ENCODE measurements at places on chromosomes 6 and 20. TPM values are rescaled to one million over a fixed set of nuclear protein-coding genes. Genes with fewer than 3 reads are reported as not detected.

DNA sequence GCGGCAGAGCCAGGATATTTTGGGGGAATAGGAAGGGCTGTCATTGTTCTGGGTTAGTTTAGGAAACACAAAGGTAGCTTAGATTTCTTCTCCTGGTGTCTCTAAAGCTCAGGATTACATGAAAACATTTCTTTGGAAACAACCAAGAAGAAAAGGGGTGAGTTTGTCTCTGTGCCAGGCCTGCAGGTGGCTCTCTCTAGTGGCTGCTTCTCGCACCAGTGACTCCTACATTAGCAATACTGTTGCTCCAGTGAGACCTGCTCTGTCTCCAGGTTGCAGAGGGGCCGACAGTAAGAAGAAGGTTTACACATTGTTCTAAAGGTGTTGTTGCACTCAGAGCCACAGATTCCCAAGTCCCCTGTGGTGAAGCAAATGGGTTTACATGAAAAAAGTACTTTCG is 104.6 kb upstream of the GLP1R start:
- DNase-seq = no peak

DNA sequence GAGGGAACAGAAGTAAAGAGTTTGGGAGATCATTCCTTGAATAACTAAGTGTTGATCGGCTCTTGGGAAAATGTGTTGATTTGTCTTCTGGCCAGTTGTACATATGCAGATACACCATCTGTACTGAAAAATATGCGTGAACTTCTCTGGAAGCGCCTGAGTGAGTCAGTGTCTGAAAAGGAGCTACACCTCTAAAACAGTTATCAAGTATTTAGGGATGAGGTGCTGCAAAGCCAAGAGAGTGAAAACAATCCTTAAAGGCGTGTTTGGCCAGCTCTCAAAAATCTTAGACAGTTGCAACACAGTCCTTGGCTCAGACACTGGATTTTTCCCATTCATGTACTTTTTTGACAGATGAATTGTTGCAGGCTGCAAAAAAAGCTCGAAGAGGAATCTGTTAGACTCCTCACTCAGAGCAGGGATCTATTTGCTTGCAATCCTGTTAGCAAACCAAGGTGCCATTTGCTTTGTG is 61.3 kb downstream of the BMP6 start:
- no peak for DNase-seq

- peak; percentile 72 for DNase-seq
These were observed 44.3 kb downstream of the CTCFL start for GRCh38 chr20:57480444-57481160.

GRCh38 chr20:50438986-50439407 is 71.2 kb upstream of the PTPN1 start:
- DNase-seq = no peak

GRCh38 chr20:60477958-60478357 is 519.7 kb downstream of the CDH26 start:
- no peak for DNase-seq

- no peak for DNase-seq
These were observed 2.1 kb downstream of the KHDRBS2 start for GRCh38 chr6:62283796-62284411.

DNA sequence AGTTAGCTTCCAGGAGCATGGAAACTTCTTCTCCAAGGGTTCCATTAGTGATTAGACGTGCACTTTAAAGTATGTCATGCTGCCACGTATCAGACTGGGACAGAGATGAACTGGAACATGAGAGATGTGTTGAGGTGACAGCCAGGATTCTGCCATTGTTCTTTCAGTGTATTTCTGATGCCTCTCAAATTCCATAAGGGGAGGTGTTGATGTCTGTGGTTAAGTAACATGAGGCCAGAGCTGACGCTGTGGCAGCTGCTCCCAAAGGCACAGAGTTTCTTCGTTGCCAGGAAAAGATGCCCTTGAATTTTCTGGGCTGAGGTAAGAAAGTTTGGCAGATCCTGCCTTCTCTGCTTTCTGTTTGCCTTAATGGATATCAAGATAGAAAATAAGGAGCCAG is 63.5 kb downstream of the TRMT6 start:
- DNase-seq = no peak

The DSN1 gene
- total RNA-seq = 13.1 TPM

The BPIFB1 gene
- not detected for total RNA-seq

DNA sequence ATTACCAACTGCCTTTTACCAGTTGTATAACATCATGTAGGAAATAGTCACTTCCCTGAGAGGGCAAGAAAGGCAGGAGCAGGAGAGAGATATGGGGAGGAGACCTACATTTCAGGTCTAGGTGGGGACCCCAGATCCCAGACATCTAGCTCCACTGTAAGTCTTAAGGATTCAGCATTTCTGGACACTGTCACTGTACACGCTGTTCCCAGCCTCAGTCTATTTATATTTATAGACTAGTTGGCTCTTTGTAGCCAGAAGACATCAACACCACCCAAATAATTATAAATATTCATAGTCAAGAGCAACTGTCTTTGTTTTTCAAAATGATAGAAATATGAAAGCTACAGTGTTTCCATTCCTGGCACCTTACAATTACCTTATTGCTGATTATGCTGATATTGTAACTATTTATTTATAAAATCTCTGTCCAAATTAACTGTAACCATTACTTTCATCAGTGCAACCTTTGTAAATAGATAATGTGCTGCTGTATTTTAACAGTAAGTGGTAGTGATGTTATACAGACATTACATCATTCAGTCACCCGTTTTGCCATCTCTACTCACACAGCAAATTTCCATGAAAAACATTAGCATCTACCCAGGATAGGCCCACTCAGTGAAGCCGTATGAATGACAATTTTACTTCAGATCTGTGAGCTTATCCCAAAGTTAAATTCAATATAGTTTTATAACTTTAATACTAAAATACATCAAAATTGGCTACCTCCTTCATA is 162.8 kb downstream of the PTPRK start:
- DNase-seq = no peak

DNA sequence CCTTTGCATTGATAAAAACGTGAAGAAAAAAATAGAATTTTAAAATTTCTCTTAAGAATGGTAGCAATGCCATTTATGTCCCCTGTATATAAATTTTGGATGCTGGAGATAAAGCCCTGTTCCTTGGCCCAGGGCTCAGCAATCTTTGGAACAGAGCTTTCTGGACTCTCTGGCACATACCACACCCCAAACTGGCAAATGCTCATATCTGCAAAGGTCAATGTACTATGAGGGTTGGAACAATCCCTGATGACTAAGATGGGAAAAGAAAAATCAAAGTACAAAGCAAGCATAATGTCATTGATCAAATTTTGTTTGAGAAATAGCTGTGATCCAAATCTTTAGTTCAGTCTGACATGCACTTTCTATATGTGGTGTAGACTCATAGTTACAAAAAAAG is 158.1 kb upstream of the HCRTR2 start:
- no peak for DNase-seq

The STMND1 gene
- not detected for total RNA-seq

The PLA2G7 gene
- not detected for total RNA-seq

GRCh38 chr6:71334768-71335167 is 46.2 kb downstream of the OGFRL1 start:
- no peak for DNase-seq

DNA sequence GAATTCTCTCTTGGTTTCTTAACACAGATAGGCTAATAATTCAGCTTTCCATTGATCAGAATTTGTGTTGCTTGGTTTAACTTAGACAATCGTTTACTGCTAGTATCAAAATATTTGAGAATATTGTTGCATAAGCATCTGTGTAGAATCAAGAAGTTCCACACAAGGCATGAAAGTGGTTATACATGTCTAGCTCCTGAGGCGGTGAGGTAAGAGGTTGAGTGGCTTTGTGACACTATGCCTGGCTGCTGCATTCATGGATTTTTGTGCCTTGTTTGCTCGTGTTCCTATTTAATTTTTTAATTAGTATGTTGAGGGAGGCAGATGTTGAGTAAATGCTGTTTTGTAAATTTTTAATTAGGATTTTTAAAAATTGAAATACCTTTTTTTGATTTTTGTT is 10.2 kb downstream of the PKIB start:
- no peak for DNase-seq

DNA sequence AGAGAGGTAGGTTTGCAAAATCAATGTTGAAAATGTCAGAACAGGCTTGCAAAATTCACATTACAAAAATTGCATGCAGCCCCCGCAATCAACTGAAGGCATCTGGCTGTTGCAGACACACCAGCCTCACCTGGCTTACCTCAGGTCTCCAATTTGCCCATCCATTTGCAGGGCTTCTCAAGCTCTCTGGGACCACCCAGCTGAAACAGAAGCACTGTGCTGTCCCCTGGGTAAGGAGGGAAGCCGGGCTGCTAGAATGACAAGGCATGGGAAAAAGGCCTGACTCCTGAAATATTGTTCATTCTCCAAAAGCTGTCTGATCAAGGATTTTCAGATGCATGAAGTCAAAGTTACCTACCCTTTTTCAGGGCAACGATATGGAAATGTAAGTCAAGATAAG is 52.6 kb upstream of the CD93 start:
- DNase-seq = no peak

DNA sequence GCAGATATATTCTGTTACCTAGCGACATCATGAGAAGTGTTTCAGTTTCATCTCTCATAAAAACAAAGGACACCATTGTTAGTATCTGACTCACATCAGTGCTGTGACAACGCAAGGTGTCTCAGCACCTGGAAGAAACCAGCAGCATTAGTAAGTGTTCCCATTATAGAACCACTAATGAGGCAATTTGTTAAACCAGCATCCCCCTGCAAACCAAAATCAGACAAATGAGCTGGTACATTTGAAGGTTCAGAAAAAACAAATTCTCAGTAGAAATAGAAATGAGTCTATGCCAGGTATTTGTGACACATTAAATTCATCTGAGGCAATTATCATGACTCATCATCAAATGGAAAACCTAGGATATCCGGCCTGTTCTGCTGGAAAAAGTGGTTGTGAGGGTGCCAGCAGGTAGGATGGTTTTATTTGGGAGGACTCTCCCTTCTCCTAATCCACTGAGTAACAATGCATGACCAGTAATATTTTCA is 151.7 kb downstream of the TMEM200A start:
- DNase-seq = no peak

DNA sequence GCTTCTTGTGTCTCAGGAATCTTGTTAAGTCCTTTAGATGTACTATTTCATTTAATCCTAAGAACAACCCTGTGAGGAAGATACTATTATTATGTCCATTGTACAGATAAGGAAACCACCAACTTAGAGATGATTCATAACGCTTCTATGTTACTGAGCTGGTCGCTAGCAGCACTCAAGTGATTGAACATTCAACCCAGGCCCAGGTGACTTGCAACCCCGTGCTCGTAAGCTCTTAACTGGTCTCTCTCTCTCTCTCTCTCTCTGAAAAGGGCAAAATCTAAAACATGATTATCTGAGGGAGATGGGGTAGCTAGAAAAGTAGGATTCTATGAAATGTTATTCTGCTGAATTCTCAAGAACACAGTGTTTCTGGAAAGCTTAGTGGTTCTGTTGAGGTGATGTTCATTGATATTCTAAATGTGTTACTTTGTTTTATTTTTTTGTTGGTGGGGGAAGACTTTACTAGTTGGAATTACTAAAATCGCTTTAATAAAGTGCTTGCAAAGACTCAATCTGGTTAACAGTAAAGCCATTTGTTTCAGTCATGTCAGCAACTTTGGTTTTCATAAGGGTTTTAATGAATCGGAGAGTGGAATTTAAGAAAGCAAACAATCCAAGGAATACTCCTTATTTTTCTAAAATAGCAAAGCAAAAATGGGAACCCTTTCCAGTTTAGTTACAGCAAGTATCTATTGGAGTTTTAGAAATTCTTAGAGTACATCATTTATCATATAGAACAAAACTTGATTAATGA is 265.0 kb upstream of the TAB2 start:
- DNase-seq = no peak

DNA sequence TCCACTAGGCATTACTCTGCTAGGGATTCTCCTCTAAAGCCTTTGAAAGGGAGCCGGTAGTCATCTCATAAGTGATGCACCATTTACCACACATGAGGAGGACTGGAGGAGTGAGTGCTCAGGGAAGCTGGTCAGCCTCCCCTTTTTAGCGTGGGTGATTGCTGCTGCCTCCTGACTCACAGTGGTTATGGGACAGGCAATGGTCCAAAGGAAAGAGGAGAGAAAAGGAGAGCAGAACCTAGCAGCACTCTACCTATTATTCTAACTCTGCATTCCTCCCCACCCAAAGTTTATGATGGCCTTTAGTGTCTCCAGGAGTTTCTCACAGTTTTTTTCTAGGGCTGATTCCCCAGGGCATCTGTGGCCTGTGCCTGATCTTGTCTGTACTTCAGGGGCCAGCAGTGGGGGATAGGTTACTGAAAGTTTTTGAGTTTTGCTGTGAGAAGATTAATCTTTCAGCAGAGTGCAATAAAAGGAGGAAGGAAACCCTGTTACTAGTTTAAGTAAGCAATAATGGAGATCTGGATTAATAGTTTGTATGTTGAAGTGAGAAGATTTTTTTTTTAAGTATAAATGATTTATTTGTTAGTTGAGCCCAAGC is 36.4 kb upstream of the GCLC start:
- DNase-seq = no peak

DNA sequence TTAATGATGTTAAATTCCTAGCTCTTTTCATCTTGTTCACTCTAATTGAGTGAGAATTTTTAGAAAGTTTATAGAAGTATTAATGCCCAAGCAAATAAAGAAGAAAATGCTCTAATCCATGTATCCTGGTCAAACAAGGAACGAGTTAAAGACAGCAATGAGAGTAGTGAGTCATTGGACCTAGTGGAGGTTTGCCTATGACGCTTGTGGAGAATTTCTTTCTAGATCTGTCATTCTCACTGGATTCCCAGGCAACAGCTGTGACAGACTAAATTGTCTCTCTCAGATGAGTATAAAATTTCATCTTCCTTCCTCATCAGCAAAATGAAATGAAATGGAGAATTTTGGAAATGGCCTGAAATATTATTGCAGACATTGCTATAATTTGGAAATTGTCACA is 127.9 kb downstream of the COL19A1 start:
- DNase-seq = no peak

DNA sequence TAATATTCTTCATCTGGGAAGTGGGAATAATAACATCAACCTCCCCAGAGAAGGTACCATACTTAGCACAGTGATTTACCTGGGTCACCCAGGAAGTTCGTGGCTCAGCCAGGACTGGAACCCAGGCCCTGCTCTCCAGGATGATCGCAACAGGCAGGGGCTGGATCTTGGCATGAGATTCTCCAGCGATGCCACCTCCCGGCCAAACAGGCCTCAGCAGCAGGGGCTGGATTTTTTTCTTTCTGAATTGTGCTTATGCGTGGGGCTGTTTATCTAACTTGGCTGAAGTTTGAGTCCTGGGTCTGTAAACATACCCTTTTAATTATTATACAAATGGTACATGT is 129.5 kb upstream of the PTPN1 start:
- DNase-seq = no peak

GRCh38 chr6:26571592-26572296 is 25.0 kb upstream of the ABT1 start:
- DNase-seq = peak; percentile 43
